ENCODE measurements at places on chromosomes 11 and 22. TPM values are rescaled to one million over a fixed set of nuclear protein-coding genes. Genes with fewer than 3 reads are reported as not detected.

The GPR83 gene
- polyA plus RNA-seq, result 0.15 TPM

The LMF2 gene
- 40.4 TPM for polyA plus RNA-seq

The DDI1 gene
- not detected for polyA plus RNA-seq

The PNPLA5 gene
- not detected for polyA plus RNA-seq

The TRIM34 gene
- 1.8 TPM for polyA plus RNA-seq

GRCh38 chr11:94507485-94507884, 4.8 kb upstream of the C11orf97 start:
- no peak for DNase-seq

GRCh38 chr22:20591660-20592310, 84.4 kb downstream of the MED15 start:
- no peak for DNase-seq

DNA sequence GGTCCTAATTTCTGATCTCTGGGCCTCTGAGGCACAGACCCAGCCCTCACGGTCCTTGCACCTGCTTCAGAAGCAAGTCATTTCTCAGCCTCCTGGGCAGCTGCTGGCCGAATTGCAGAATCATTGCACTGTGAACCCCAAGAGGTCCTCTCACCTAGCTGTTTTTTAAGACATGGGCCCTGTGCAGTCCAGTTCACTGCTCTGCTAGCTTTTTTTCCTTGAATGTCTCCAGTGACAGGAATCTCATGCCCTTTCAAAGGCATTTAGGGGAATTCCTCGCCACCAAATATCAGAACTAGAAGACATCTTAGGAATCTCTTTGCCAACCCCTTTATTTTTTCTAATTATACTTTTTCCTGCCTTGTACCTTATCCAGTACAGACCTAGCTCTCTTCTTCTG, 35.6 kb upstream of the TP53I11 start:
- no peak for DNase-seq

- DNase-seq, result no peak
Measured at GRCh38 chr11:78219493-78220217, 30.9 kb downstream of the USP35 start.

DNA sequence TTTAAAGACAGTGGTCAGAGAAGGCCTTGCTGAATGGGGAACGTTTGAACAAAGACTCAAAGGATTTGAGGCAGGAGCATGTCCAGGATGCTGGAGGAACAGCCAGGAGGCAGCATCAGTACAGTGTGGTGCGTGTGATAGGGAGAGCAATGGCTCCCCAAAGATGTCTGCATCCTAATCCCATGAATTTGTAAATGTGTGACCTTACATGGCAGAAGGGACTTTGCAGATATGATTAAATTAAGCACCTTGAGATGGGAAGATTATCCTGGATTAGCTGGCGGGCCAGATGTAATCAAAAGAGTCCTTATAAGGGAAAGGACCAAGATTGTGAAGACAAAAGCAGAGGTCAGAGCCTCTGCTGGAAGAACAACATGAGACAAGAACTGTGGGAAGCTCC, 24.6 kb upstream of the FAT3 start:
- DNase-seq, result no peak

- DNase-seq, result no peak
Measured at GRCh38 chr11:18527512-18527911, 770 bp upstream of the TSG101 start.

GRCh38 chr22:44247346-44247745, 65.4 kb downstream of the SHISAL1 start:
- DNase-seq, result no peak

GRCh38 chr22:42686756-42687491, 33.7 kb downstream of the A4GALT start:
- no peak for DNase-seq

DNA sequence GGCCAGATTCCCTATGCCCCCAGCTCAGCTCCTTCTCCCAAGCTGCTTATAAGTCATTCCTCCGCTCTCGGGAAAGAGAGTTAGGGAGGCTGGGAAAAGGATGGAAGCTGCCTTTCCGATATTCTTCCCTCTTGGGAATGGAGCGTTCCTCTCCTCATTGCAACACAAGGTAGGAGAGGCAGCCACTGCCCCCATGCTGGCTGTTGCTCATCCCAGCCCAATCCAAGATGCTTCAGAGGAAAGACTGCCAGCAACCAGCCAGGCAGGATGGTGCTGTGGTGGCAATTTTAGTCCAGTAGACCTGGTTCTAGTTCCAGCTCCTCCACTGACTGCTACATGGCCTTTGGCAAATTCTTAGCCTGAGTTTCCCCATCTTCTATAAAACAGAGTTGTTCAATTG, 13.7 kb upstream of the C11orf96 start:
- no peak for DNase-seq

- DNase-seq, result no peak
Measured at GRCh38 chr11:21811572-21811971, 381.3 kb upstream of the ANO5 start.

DNA sequence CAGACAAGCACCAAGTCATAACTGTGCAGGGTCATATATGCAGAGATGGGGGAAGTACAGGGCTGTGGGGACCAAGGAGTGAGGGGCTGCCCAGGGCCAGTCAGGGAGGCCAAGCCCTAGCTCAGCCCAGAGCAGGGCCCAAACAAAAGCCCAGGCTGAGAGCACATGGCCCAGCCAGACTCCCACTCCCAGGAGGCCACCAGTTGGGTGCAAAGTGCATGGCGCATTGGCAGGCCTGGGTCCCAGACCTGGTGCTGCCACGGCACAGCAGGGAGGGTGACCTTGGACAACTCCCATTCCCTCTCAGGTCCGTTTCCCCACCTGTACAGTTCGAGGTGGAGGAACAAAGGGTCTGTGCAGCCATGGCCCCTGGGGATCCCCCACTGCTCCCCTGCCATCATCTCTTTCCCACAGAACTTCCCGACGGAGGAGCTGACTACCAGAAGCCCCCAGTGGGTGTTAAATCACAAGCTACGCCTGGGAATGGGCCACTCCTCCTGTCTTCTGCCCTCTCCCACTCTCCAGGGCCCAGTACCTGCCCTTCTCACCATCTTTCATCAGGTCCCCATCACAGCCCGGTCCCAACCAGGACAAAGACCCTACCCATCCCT, 608 bp downstream of the NIPSNAP1 start:
- no peak for DNase-seq

GRCh38 chr11:120858740-120859139, 165.2 kb upstream of the TBCEL start:
- no peak for DNase-seq

DNA sequence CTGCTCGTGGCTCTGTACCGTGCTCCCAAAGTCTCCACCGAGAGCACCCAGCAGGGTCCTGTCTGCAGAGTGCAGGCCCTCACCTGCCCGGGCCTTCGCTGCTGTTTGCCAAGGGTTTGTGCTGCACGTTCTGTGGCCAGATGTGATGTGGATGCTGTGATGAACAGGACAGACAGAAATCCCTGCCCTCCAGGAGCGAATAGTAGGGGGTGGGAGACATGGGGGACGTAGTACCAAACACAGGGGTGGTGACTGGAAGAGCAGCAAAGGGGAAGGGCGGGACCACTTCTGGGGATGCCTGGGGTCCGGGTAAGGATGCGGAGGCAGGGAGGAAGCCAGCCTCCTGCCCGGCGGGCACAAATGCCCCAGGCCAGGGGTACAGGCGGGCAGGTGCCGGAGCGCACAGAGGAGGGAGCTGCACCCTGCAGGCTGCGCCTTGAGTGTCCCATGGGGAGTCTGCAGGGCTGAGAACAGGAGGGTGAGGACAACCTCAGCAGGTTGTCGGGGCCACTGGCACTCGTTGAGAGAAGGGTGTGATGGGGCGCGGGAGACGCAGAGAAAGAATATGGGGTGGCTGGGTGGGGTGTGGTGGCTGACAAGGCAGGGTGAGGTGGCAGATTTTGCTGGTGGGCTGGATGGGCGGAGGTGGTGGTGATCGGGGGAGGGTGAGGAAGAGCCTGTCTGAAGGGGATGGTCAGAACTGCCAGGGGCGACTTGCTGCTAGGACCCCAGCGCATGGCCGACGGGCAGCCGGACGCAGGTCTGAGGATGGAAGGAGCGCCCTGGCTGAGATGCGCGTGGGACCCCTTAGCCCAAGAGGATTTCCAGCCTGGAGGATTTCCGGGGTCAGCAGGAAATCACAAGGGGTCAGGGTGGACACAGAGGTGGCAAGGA, 16.3 kb upstream of the CTSD start:
- DNase-seq, result no peak

DNA sequence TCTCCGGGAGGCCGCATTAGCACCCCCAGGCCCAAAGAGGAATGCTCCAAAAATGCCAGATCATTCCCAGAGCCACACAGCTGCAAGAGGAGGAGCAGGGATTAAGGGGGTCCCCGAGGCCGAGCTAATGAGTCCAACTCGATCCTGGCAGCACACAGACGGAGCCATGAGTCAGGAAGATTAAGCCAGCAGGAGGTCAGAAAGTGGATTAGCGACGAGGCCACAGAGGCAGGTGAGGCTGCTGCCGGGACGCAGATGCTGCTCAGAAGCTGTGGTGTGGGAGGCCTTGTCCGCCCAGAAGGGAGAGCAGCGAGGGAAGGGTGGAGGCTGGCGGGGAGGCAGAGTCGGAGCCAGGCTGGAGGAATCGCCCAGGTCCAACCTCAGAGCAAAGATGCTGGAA, 120.5 kb downstream of the SHANK2 start:
- no peak for DNase-seq

DNA sequence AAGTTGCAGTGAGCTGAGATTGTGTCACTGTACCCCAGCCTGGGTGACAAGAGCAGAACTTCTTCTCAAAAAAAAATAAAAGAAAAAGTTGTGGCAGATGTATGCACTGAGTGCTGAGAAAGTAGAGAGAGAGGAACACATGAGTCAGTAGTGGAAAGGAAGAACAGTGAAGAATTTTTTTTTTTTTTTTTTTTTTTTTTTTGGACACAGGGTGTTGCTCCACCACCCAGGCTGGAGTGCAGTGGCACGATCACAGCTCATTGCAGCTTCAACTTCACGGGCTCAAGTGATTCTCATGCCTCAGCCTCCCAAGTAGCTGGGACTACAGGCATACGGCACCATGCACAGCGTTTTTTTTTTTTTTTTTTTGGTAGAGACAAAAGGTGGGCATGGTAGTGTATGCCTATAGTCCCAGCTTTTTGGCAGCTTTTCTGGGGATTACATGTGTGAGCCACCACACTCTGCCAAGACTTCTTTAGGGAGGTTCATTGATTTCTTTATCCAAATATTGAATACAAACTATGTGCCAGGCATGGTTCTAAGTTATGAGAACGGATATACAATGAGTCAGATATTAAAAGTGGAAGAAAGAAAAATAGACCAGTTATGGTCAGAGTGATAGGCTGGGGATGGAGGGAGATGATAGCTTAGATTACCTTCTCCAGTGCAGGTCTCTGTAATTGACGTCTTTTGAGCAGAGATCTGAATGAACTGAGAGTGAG, 62.0 kb downstream of the YAP1 start:
- DNase-seq, result no peak

Data from heart right ventricle (tissue), 16 donors.